ENCODE measurements at places on chromosomes 5 and 9.
A peak's percentile ranks its signal among the peaks of the same experiment; 100 is the strongest.

DNA sequence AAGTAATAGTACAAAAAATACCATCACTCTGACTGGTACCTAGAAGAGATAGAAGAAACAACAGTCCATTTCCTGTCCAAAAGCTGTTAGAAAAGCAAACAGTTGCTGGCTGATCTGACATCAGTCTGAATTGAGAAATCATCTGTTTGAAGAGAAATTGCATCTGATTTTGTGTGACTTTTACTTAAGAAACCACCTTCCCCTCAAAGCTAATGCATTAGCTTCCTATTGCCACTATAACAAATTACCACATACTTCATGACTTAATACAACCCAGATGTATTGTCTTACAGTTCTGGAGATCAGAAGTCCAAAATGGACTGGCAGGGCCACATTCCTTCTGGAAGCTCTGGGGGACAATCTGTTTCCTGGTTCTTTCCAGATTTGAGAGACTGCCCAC, 385.9 kb upstream of the TLE4 start:
- H3K4me1 ChIP-seq: no peaks in the 10 kb centered on the region
- H3K4me3 ChIP-seq: no peak overlapping the region
- H3K27me3 ChIP-seq: no peaks in the 10 kb centered on the region
- H3K36me3 ChIP-seq: no peaks in the 10 kb centered on the region
- DNase-seq: no peak

DNA sequence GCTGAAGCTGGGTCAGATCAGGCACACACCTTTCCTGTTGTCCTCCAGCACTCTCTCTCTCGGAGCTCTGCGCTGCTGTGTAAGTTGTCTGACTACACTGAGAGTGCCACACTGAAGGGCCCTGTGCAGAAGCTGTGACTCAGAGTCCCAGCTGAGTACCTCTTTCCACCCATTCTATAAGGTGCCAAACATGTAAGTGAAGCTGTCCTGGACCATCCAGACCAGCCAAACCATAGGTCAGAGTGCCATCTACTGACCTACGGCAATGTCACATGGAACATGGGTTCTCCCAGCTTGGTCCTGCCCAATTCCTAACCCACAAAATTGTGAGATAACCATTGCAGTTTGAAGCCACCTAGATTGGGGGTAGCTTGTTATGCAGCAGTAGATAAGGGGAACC, 68.2 kb downstream of the ADCY2 start:
- peak overlapping the region; percentile 21 for H3K27ac ChIP-seq
- H3K4me1 ChIP-seq: peaks cover 36% of the 10 kb centered on the region
- no peak overlapping the region for H3K4me3 ChIP-seq
- H3K36me3 ChIP-seq: no peaks in the 10 kb centered on the region

- DNase-seq: no peak
- no peaks in the 10 kb centered on the region for H3K36me3 ChIP-seq
- H3K27me3 ChIP-seq: no peaks in the 10 kb centered on the region
These were observed 54.3 kb downstream of the ADRB2 start for GRCh38 chr5:148880696-148881095.

- H3K27ac ChIP-seq: no peak overlapping the region
- no peaks in the 10 kb centered on the region for H3K27me3 ChIP-seq
- H3K36me3 ChIP-seq: no peaks in the 10 kb centered on the region
- H3K4me3 ChIP-seq: no peak overlapping the region
- DNase-seq: no peak
These were observed 12.5 kb upstream of the PARP8 start for GRCh38 chr5:50653946-50654345.

GRCh38 chr9:134503301-134504105, 138.1 kb upstream of the COL5A1 start:
- H3K4me3 ChIP-seq: no peak overlapping the region
- H3K4me1 ChIP-seq: no peaks in the 10 kb centered on the region
- no peaks in the 10 kb centered on the region for H3K36me3 ChIP-seq
- peaks cover 29% of the 10 kb centered on the region for H3K27me3 ChIP-seq
- no peak overlapping the region for H3K27ac ChIP-seq

GRCh38 chr9:38129366-38129765, 60.3 kb upstream of the SHB start:
- H3K4me1 ChIP-seq: no peaks in the 10 kb centered on the region
- no peaks in the 10 kb centered on the region for H3K27me3 ChIP-seq
- no peak for DNase-seq
- no peak overlapping the region for H3K4me3 ChIP-seq

GRCh38 chr5:180072256-180072548, 643 bp upstream of the RNF130 start:
- DNase-seq: no peak
- H3K27me3 ChIP-seq: no peaks in the 10 kb centered on the region
- H3K27ac ChIP-seq: peak overlapping the region; percentile 91

DNA sequence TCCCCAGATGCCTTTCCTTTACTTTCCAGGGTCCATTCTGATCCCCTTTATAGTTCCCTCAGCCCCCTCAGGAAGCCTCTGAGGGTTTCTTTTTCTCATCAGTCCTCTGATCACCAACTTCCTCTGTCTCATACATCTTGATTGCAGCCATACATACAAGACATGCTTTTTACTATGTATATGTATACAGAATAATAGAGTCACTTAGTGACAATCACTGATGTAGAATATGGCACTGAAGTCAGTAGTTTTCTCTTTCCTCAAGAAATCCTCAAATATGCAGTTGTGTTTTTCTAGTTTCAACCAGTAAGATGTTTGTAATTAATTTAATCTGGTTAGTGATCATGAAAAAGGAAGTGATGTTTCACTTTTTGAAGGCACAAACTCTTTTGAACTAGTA, 364.1 kb downstream of the MAN2A1 start:
- DNase-seq: no peak
- no peaks in the 10 kb centered on the region for H3K36me3 ChIP-seq

DNA sequence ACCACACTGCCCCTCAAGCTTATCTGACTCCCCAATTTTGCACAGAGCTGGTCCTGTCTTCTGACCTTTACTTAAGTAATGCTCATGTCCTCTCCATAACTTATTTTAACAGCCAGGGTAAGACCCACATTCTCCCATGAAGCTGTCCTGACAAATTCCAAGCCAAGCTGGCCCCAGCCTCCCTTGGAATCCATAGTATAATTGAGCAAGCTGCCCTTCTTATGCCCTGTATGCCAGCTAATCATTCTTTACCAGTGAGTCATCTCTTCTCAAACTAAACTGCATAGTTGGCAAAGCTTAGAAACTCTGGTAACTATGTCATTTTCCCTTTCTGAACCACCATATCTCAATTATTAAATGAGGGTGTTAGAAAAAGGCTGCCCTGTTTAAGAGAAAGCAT, 92.4 kb downstream of the NFIB start:
- no peak overlapping the region for H3K4me3 ChIP-seq
- H3K4me1 ChIP-seq: peaks cover 37% of the 10 kb centered on the region
- no peaks in the 10 kb centered on the region for H3K27me3 ChIP-seq
- H3K27ac ChIP-seq: peak overlapping the region; percentile 51
- DNase-seq: no peak

GRCh38 chr5:145520335-145520734, 314.8 kb downstream of the PRELID2 start:
- H3K27ac ChIP-seq: no peak overlapping the region
- no peaks in the 10 kb centered on the region for H3K27me3 ChIP-seq
- H3K4me3 ChIP-seq: no peak overlapping the region
- no peaks in the 10 kb centered on the region for H3K36me3 ChIP-seq
- H3K4me1 ChIP-seq: no peaks in the 10 kb centered on the region

GRCh38 chr9:135817951-135818717, 89.2 kb downstream of the CAMSAP1 start:
- peaks cover 96% of the 10 kb centered on the region for H3K36me3 ChIP-seq
- no peaks in the 10 kb centered on the region for H3K27me3 ChIP-seq
- H3K4me1 ChIP-seq: no peaks in the 10 kb centered on the region
- H3K4me3 ChIP-seq: no peak overlapping the region
- H3K27ac ChIP-seq: no peak overlapping the region

DNA sequence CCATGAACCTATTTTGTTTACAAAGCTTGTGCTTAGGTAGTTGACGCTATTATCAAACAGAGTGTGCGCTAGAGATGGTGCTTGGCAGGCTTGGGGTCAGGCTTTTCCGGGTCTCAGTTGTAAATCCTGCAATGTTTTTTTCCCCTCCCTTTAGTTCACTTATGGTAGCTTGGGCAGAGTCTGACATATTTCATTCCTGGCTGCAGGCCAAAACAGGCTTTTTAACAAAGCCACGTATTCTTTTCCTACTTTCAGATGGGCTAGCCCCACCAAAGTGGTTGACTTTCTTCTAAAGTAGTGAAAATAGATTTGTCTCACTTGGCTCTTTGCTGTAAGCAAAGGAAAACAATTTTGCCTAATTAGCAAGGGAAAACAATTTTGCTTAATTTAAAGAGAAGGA, 58.0 kb upstream of the FBN2 start:
- no peak overlapping the region for H3K27ac ChIP-seq
- no peaks in the 10 kb centered on the region for H3K4me1 ChIP-seq
- no peak overlapping the region for H3K4me3 ChIP-seq
- no peaks in the 10 kb centered on the region for H3K27me3 ChIP-seq

DNA sequence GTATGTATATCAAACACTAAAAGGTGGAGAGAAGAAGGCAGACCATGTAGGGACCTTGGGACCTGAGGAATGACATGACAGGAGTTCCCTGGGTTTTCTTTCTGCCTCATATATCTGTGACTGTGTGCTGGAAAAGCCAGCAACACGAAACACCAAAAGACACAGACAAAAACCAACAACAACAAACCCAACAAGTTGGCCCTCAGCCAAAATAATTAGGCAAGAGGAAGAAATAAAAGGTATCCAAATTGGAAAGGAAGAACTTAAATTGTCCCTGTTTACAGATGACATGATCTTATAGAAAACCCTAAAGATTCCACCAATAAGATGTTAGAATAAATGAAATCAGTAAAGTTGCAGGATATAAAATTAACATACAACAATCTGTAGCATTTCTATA, 21.7 kb downstream of the ABO start:
- no peak for DNase-seq
- H3K27ac ChIP-seq: no peak overlapping the region
- no peak overlapping the region for H3K4me3 ChIP-seq
- no peaks in the 10 kb centered on the region for H3K4me1 ChIP-seq

DNA sequence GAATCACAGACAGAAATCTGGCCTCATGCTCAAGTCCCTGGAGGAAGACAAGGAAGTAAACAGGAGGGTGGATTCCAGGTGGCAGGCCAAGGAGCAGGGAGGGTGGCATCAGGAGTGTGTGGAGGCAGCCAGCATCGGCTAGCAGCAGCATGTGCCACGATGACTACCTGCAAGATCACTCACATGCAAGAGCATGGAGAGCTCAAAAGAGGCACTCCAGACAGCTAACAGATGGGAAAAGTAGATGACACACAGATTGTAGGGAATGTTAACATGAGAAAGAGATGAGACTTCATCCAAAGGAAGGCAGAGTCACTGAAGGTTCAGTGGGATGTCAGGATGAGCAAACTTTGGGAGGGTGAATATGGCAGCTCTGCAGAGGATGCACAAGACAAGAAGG, 104.3 kb downstream of the SEMA5A start:
- H3K27me3 ChIP-seq: no peaks in the 10 kb centered on the region
- no peak overlapping the region for H3K27ac ChIP-seq
- no peaks in the 10 kb centered on the region for H3K36me3 ChIP-seq
- H3K4me3 ChIP-seq: no peak overlapping the region

DNA sequence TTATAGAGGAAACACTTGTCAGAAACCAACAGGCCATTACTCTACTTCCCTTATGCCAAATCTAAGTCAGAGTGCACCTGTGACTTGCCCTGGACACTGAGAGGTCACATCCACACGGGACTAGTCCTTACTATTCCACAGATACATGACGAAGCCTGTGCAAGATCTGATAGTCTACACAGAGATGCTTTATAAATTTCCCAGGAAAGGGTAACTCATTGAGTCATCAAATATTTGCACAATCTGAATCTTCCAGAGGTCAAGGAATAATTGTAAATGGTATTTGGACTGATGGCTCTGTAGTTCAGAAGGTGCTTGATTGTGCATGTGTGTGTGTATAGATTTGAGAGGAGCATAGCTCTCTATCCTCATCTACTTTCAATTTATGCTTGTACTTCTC, 55.2 kb upstream of the JAK2 start:
- H3K4me1 ChIP-seq: peaks cover 32% of the 10 kb centered on the region
- no peak overlapping the region for H3K27ac ChIP-seq
- H3K27me3 ChIP-seq: no peaks in the 10 kb centered on the region

DNA sequence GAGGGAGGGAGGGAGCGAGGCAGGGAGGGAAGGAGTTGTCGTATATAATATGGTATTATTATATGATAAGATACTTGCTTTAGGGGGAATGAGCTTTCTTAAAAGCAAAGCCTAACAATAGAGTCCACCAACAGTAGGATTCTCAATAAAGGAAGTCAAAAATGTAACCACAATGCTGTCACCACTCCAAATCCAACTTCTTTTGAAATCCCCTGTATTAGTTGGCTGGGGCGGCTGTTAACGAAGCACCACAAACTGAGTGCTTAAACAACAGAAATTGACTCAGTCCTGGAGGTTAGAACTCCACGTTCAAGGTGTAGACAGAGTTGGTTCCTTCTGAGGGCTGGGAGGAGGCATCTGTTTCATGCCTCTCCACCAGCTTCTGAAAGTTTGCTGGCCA, 23.1 kb downstream of the GAS1 start:
- H3K27me3 ChIP-seq: no peaks in the 10 kb centered on the region
- no peaks in the 10 kb centered on the region for H3K36me3 ChIP-seq
- H3K27ac ChIP-seq: no peak overlapping the region
- H3K4me1 ChIP-seq: no peaks in the 10 kb centered on the region
- no peak for DNase-seq
- H3K4me3 ChIP-seq: no peak overlapping the region

DNA sequence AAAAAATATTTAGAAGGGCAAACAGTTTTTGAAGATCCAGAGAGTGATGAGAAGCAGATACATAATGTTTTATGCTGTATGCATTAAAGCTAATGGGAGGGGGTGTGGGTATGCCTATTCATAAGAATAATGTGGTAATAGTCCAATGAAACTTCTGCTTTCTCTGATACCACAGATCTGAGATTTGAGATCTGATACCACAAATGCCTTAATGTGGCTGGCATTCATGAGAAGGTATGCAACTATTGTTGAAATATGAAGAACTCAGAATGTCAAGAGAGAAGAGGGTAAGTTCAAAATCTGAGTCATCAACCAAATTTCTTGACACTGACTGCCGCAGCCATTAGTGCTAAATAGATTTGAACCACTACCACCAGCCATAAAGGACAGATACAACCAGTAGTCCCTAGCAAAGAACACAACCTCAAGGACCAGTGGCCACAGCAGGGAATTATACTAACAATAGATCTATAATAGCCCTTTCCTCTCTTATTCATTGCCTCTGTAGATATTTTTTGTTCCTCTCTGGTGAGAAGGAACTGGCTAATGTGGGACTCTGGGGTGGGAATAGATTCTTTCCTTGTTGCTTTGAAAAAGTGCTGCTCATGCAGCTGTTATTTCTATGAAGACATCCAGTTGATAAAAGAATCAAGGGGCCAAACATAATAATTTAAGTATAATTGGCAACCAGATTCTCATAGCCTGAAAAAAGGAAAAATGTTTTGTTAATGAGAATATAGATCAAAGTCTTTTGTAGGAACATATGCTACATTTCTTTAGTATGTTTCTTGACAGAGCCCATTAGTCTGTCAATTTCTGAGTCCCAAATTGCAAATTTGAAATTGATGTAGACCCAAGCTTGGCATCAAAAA, 256.5 kb upstream of the ZNF608 start:
- H3K36me3 ChIP-seq: no peaks in the 10 kb centered on the region
- H3K27ac ChIP-seq: no peak overlapping the region
- no peak for DNase-seq
- no peaks in the 10 kb centered on the region for H3K27me3 ChIP-seq
- H3K4me3 ChIP-seq: no peak overlapping the region

GRCh38 chr5:111254613-111255012, 30.4 kb downstream of the CAMK4 start:
- H3K36me3 ChIP-seq: no peaks in the 10 kb centered on the region
- no peak for DNase-seq
- no peaks in the 10 kb centered on the region for H3K4me1 ChIP-seq

All from gastrocnemius medialis (tissue), 4 donors.